Endothelial cell of umbilical vein (primary cell): ENCODE measurements at places on chromosomes 13 and 19. TPM values are rescaled to one million over a fixed set of nuclear protein-coding genes. Genes with fewer than 3 reads are reported as not detected.

GRCh38 chr13:110312339-110313031, 5.4 kb downstream of the COL4A2 start:
- H3K36me3 ChIP-seq: peaks cover 15% of the 10 kb centered on the region
- no peak for DNase-seq
- peaks cover 34% of the 10 kb centered on the region for H3K4me1 ChIP-seq
- H3K4me3 ChIP-seq: no peak overlapping the region
- H3K27me3 ChIP-seq: no peaks in the 10 kb centered on the region

Gene TNPO2
- 84.6 and 94.5 TPM in 2 replicates for total RNA-seq

GRCh38 chr19:18119717-18120105, 22.1 kb downstream of the MAST3 start:
- H3K4me3 ChIP-seq: no peak overlapping the region
- no peak for DNase-seq
- no peaks in the 10 kb centered on the region for H3K36me3 ChIP-seq
- no peak overlapping the region for H3K27ac ChIP-seq
- peaks cover 10% of the 10 kb centered on the region for H3K4me1 ChIP-seq

Gene ATP4A
- not detected in 2 replicates for total RNA-seq

Gene IZUMO1
- total RNA-seq: 1.2 TPM in 2 replicates

- peaks cover 2% of the 10 kb centered on the region for H3K36me3 ChIP-seq
- H3K27me3 ChIP-seq: no peaks in the 10 kb centered on the region
- H3K27ac ChIP-seq: no peak overlapping the region
- H3K4me1 ChIP-seq: peaks cover 13% of the 10 kb centered on the region
Observed at GRCh38 chr19:43936188-43936587, 1.1 kb upstream of the ZNF45 start.

- no peaks in the 10 kb centered on the region for H3K27me3 ChIP-seq
- peaks cover 8% of the 10 kb centered on the region for H3K4me1 ChIP-seq
- DNase-seq: no peak
Observed at GRCh38 chr13:109254274-109254673, 532.1 kb downstream of the IRS2 start.

DNA sequence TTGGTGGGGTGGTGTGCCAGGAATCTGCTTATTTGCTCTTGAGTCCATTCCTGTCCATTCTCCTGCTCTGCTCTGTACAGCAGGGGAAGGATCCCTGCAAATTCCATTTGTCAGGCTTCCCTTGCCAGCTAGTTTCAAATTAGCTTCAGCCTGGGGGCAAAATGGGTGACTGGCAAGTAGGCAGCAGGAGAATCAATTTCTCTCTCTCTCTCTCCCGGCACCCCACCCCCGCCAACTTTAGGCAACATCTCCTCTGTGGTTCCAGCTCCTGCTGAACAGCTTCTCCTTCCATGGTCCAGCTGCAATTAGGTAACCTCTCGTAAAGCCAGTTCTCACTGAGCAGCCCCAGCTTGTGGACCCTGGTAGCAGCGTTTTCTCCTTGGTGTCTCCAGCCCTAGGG, 6.7 kb upstream of the MYCBP2 start:
- DNase-seq: no peak
- no peak overlapping the region for H3K4me3 ChIP-seq
- H3K36me3 ChIP-seq: no peaks in the 10 kb centered on the region
- H3K4me1 ChIP-seq: peaks cover 14% of the 10 kb centered on the region

Gene MCOLN1
- total RNA-seq: 23.0 and 26.9 TPM in 2 replicates

Gene IGFLR1
- 2.6 and 3.4 TPM in 2 replicates for total RNA-seq

DNA sequence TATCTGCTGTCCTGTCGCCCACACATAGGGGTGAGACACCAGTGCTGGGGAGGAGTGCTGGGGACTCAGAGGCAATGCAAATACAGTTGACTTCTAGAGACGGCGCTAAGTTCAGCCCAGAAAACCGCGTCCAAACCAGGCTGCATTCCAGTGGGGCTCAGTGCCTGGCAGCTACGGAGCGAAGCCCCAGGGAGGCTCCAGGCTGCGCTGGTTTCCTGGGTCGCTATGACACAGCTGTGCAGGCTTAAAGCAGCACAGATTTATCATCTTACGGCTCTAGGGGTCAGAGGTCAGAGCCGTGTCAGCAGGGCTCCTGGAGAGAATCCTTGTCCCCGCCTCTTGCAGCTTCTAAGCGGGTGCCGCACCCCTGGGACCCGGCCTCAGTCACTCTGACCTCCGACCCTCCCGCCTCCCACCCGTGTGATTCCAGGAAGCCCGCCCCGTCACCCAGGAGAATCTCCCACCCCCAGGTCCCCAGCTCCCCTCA, 61.6 kb downstream of the ANKRD10 start:
- peaks cover 20% of the 10 kb centered on the region for H3K27me3 ChIP-seq
- H3K4me3 ChIP-seq: no peak overlapping the region
- DNase-seq: no peak
- no peak overlapping the region for H3K27ac ChIP-seq
- H3K4me1 ChIP-seq: no peaks in the 10 kb centered on the region

DNA sequence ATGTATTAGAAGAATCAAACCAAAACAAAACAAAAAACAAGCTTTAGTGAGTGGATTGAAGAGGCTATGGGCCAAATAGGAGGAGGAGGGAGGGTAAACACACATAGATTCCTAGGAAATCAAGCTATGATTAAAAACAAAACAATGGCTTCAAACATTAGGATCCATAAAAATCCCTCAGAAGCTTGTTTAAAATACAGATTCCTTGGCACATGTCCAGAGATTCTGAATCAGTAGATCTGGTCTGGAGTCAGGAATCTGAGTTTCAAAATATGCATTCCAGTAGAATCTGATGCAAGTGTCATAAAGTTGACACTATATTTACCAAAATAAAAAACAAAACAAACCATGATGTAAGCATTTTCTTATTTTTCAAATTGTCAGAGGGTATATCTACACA, 692.8 kb upstream of the SGCG start:
- H3K27me3 ChIP-seq: no peaks in the 10 kb centered on the region
- no peaks in the 10 kb centered on the region for H3K36me3 ChIP-seq
- no peak for DNase-seq
- no peaks in the 10 kb centered on the region for H3K4me1 ChIP-seq
- no peak overlapping the region for H3K4me3 ChIP-seq

GRCh38 chr13:99237981-99238662, 20.1 kb downstream of the GPR18 start:
- H3K27ac ChIP-seq: no peak overlapping the region
- H3K4me1 ChIP-seq: no peaks in the 10 kb centered on the region
- H3K36me3 ChIP-seq: no peaks in the 10 kb centered on the region
- no peaks in the 10 kb centered on the region for H3K27me3 ChIP-seq
- no peak for DNase-seq

- H3K36me3 ChIP-seq: peaks cover 9% of the 10 kb centered on the region
- H3K4me3 ChIP-seq: no peak overlapping the region
- H3K4me1 ChIP-seq: peaks cover 8% of the 10 kb centered on the region
- no peaks in the 10 kb centered on the region for H3K27me3 ChIP-seq
Observed at GRCh38 chr13:112521073-112521685, 66.8 kb downstream of the TUBGCP3 start.

DNA sequence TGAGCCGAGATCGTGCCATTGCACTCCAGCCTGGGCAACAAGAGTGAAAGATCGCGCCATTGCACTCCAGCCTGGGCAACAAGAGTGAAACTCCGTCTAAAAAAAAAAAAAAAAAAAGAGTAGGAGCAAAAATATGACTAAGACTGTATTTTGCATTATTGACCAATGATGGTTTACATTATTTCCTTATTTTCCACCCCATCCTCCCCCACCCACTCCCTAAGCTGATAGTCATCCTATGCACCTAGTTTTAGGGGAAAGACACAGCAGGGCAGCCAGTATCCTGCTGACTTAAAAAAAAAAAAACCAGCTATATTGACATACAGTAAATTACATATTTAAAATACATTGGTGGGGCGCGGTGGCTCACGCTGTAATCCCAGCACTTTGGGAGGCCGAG, 25.1 kb downstream of the VAV1 start:
- H3K4me1 ChIP-seq: peaks cover 15% of the 10 kb centered on the region
- DNase-seq: no peak
- no peaks in the 10 kb centered on the region for H3K27me3 ChIP-seq
- H3K27ac ChIP-seq: no peak overlapping the region

DNA sequence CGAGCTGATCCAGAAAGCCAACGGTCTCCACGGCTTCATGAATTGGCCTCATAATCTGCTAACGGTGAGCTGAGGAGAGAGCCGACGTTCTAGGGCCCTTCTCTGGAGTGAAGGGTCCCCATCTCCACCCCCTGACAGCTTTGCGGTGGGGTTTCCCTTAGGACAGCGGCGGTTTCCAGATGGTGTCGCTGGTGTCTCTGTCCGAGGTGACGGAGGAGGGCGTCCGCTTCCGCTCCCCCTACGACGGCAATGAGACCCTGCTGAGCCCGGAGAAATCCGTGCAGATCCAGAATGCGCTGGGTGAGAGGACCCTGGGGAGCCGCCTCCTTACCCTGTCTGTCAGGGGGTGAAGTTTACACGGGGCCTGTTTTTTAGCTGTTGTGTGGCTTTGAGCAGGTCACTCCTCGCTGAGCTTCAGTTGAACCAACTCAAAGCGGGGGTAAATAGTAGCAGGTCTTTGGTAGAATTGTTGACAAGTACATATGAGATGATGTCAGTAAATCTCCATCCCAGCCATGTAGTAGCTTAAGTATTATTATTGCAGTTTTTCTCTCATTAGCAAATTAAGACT, 801 bp downstream of the QTRT1 start:
- H3K27me3 ChIP-seq: no peaks in the 10 kb centered on the region
- peak overlapping the region; percentile 0 for H3K27ac ChIP-seq
- peak; percentile 13 for DNase-seq

DNA sequence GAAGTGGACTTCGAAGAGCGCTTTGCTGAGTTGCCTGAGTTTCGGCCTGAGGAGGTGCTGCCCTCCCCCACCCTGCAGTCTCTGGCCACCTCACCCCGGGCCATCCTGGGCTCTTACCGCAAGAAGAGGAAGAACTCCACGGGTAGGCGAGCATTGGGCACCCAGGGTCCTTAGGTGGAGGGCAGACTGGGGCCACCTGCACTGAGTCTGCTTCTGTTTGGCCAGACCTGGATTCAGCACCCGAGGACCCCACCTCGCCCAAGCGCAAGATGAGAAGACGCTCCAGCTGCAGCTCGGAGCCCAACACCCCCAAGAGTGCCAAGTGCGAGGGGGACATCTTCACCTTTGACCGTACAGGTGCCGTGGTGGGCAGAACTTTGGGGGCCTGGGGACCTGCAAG, 8.0 kb upstream of the PRR19 start:
- DNase-seq: no peak
- no peak overlapping the region for H3K4me3 ChIP-seq
- no peaks in the 10 kb centered on the region for H3K4me1 ChIP-seq

Gene ZNF763
- total RNA-seq: 0.48 and 0.77 TPM in 2 replicates

Gene ZNF442
- 0.39 and 0.93 TPM in 2 replicates for total RNA-seq

DNA sequence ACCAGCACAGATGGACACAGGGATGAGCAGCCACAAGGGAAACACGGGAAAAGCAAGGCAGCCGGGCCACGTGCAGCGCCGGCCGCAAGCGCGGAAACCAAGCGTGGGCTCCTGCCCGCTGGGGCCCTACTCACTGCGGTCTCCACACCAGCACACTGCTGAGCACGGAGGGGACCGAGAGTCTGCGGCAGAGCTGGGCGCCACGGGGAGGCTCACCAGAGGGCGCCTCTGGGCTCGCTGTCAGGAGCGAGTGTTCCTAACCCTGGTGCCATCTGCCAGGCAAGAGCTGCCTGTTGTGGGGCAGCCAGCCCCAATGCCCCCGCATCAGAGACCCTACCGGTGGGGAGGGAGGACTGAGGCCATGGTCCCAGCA, 26.5 kb downstream of the MPND start:
- peaks cover 30% of the 10 kb centered on the region for H3K36me3 ChIP-seq
- H3K4me1 ChIP-seq: peaks cover 32% of the 10 kb centered on the region
- H3K27ac ChIP-seq: peak overlapping the region; percentile 69
- H3K4me3 ChIP-seq: no peak overlapping the region
- DNase-seq: peak; percentile 62

GRCh38 chr19:46579361-46579879, 21.7 kb upstream of the CALM3 start:
- DNase-seq: no peak
- H3K27ac ChIP-seq: no peak overlapping the region
- H3K4me1 ChIP-seq: no peaks in the 10 kb centered on the region

DNA sequence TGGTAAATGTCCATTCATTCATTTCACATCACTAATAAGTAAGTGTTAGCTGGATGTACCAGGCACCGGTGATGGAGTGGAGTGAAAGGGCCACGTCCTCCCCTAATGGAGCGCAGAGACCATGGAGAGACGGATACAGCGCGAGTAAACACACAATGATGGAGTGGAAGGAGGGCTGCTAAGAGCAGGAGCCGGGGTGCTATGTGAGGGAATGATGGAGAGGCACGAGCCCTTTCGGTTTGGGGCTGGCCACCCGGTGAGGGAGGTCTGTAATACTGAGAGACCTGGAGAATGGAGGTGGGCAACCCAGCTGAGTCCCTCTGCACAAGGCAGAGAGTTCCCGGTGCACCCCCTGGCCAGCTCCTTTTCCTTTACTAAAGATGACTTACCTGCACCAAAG, 53.7 kb downstream of the PEPD start:
- H3K27ac ChIP-seq: no peak overlapping the region
- no peak for DNase-seq
- no peak overlapping the region for H3K4me3 ChIP-seq

- no peak overlapping the region for H3K27ac ChIP-seq
- no peak for DNase-seq
- no peak overlapping the region for H3K4me3 ChIP-seq
- no peaks in the 10 kb centered on the region for H3K4me1 ChIP-seq
Observed at GRCh38 chr13:24670174-24670573, 10.0 kb upstream of the ATP12A start.

- no peaks in the 10 kb centered on the region for H3K27me3 ChIP-seq
- H3K4me1 ChIP-seq: no peaks in the 10 kb centered on the region
- H3K36me3 ChIP-seq: no peaks in the 10 kb centered on the region
- H3K4me3 ChIP-seq: no peak overlapping the region
Observed at GRCh38 chr19:33419788-33420130, 46.2 kb downstream of the CEBPG start.

DNA sequence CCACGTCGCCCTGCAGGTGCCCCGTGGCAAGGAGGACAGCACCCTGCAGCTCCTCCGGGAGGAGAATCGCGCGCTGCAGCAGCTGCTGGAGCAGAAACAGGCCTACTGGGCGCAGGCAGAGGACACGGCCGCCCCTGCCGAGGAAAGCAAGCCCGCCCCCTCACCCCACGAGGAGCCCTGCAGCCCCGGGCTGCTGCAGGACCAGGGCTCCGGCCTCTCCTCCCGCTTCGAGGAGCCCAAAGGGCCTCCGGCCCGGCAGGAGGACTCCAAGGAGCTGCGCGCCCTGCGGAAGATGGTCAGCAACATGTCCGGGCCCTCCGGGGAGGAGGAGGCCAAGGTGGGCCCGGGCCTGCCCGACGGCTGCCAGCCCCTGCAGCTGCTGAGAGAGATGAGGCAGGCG, 11.6 kb downstream of the CBY2 start:
- H3K27ac ChIP-seq: no peak overlapping the region
- no peak overlapping the region for H3K4me3 ChIP-seq
- no peak for DNase-seq
- peaks cover 4% of the 10 kb centered on the region for H3K4me1 ChIP-seq

GRCh38 chr19:28710278-28710677, 502.7 kb downstream of the UQCRFS1 start:
- H3K4me1 ChIP-seq: no peaks in the 10 kb centered on the region
- H3K36me3 ChIP-seq: no peaks in the 10 kb centered on the region
- H3K4me3 ChIP-seq: no peak overlapping the region
- no peak overlapping the region for H3K27ac ChIP-seq
- DNase-seq: peak; percentile 54
- no peaks in the 10 kb centered on the region for H3K27me3 ChIP-seq

- H3K4me3 ChIP-seq: no peak overlapping the region
- no peaks in the 10 kb centered on the region for H3K4me1 ChIP-seq
- H3K36me3 ChIP-seq: no peaks in the 10 kb centered on the region
- H3K27me3 ChIP-seq: no peaks in the 10 kb centered on the region
- H3K27ac ChIP-seq: no peak overlapping the region
Observed at GRCh38 chr13:109844396-109844795, 58.0 kb upstream of the IRS2 start.
